ENCODE measurements at places on chromosomes 16 and 17.

DNA sequence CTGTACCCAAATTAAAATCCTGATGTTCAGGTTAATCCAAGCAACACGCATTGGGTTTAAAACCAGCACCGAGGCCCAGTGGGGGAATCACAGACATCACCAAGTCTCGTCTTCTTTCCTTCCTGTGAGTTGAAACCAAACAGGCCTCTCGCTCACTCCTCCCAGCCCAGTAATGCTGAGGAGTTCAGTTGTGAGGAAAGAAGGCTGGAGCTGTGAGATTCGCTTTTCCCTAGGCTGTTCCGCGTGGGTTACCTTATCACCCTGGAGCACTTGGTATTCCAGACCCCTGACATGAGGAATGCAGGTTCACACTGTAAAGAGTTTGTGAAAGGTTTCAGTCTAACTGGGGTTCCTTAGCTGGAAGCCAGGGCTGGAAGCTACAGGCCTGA, 20.8 kb downstream of the CIBAR2 start:
- no peak for DNase-seq

- peak; percentile 58 for DNase-seq
Measured at GRCh38 chr16:58628845-58629732, 537 bp downstream of the CNOT1 start.

DNA sequence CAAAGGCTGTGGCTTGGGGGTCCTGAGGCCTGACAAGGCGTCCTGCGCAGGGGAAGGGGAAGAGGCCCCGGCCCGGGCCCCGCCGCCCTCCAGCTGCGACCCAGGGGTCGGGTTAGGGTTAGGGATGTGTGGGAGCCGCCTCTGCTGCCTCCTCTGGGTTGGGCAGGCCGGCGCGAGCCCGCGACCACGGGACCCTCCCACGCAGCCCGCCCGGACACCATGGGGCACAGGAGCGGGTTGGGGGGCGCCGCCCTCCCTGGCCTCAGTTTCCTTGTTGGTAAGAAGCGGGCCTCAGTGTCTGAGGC, 386 bp downstream of the CIAO3 start:
- DNase-seq: no peak

GRCh38 chr16:10989559-10989958, 45.2 kb downstream of the CLEC16A start:
- DNase-seq: no peak

DNA sequence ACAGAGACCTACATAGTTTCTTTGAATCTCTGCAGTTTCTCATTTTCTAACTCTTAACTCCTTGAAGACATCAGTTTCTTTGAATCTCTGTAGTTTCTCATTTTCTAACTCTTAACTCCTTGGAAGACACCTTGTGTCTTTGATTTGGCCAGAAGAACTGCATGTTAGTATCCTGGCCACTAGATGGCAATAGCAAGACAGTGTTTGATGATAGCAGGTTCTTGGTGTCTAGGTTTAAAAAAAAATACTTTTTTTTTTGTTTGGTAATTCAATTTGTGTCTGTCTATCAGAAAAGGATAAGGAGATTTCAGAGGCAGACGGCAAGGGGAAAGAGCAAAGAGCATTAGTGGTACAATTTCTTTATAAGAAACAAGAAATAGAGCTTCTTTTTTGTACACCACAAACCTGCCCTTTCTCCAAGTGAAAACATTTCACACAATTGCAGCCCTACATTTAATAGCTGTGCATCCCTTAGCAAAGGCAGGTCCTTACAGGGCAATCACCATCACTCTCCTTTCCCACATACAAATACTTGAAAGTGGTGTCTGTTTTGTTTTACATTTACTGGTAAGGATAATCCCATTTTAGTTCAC, 1324.9 kb upstream of the CDH8 start:
- peak; percentile 11 for DNase-seq

GRCh38 chr16:22635357-22635761, 124.7 kb downstream of the NPIPB5 start:
- DNase-seq: no peak

- DNase-seq: no peak
Measured at GRCh38 chr16:73023752-73024570, 24.0 kb downstream of the ZFHX3 start.

DNA sequence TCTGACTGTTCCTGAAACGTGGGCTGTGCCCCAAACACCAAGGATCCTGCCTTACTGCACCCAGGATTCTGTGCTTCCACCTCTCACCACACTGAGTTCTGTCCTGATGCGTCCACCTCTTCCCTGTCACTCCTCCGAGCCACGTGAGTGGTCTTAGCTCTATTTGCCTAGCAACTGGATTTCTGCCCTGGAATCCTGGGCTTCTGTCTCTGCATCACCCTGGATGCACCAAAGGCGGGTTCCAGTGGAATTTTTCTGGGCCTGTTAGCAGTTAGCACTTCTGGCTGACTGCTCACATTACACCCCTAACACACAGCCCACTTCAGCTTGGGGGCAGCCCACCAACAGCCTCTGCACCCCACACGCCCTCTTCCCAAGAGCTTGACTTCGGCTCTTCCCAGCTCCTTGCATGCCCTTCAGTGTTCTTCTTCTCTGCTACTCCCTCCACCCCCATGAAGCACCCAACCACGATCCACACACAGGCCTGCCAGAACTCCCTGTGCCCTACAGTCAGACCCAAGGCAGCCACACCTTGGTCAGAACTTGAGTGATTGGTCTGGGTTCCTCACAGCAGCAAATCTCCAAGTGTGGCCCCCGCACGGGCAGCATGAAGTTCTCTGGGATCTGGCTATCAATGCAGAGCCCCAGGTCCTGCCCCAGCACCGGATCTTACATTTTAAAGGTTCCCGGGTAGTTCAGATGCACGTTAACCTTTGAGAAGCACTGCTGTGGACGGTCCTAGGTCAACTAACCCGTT, 129.8 kb upstream of the RCVRN start:
- DNase-seq: no peak

- peak; percentile 82 for DNase-seq
Measured at GRCh38 chr16:71412270-71413160, 29.3 kb downstream of the TLE7 start.

GRCh38 chr17:79872762-79873161, 33.5 kb upstream of the CBX4 start:
- no peak for DNase-seq

- DNase-seq: no peak
Measured at GRCh38 chr17:70098030-70098429, 23.0 kb downstream of the KCNJ16 start.

DNA sequence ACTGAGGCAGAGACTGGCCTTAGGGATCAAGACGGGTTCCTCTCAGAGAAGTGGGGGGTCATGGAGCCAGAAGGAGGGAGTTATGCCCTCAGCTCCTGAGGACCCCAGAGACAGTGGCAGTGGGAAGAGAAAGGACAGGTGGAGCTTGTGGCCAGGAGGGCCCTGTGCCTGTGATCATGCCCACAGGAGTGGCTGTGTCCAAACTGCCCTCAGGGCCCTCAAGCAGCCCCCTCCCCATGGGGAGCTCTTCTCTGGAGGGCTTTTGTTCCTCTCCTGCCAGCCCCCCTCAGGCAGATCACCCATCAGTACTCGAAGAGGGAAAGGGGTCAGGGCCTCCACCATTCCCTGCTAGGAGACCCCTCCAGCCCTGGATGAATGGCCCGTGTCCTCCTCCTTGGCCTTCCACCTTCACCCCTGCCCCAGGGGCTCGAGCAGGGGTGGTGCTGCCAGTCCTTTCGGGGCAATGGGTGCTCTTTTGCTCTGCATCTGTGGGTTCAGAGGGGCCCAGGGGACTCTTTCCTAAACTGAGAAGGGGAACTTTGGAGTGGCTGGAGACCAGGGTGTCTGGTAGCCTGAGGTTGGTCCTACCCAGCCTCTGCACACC, 52.7 kb downstream of the BEAN1 start:
- DNase-seq: no peak

DNA sequence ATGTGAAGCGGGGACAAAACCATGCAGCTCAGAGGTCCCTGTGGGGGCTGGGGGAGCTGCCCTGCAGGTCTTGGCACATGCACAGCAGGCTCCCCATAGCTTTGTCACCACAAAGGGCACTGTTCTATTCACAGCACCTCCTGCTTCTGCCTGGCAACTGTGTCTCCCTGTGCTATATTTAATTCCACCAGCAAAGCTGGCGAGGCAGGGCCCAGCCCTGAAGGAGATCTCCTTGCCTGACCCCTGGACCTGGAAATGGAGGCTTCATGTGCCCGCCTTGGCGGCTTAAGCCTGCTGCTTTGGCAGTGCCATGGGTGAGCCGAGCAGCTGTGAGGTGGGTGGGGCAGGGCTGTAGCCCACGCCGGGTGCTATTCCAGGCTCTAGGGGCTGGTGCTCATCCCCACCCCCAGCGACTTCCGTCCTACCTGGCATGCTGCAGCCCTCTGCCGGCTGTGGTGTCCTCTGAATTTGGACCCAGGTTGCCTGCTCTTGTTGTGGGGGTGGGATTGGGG, 6.8 kb downstream of the LDHD start:
- DNase-seq: no peak

- no peak for DNase-seq
Measured at GRCh38 chr16:49835161-49835777, 20.6 kb downstream of the ZNF423 start.

DNA sequence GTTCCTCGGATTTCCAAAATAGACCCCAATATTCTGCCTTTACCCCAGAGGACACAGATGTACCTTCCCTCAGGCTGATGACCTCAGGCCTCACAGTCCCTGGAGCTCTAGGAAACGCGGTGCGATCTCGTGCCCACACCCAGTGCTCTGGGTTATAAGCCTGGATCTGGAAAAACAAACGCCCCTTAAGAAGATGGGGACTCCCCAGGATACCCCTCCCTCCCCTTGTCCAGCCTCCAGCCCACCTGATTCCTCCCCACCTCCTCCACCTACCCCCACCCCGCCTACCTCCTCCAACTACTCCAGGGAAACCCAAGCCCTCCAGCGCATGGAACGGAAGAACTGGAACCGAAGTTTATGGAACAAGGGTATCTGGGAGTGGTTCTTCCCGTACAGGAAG, 19.1 kb downstream of the PRR11 start:
- DNase-seq: no peak

- DNase-seq: no peak
Measured at GRCh38 chr17:42122371-42123303, at the start of gene HSPB9. TSS of gene HSPB9 (plus strand) at chr17:42122804. CDS start at chr17:42122851, 47 bp downstream.

GRCh38 chr16:83853834-83854233, 45.1 kb upstream of the MLYCD start:
- no peak for DNase-seq

DNA sequence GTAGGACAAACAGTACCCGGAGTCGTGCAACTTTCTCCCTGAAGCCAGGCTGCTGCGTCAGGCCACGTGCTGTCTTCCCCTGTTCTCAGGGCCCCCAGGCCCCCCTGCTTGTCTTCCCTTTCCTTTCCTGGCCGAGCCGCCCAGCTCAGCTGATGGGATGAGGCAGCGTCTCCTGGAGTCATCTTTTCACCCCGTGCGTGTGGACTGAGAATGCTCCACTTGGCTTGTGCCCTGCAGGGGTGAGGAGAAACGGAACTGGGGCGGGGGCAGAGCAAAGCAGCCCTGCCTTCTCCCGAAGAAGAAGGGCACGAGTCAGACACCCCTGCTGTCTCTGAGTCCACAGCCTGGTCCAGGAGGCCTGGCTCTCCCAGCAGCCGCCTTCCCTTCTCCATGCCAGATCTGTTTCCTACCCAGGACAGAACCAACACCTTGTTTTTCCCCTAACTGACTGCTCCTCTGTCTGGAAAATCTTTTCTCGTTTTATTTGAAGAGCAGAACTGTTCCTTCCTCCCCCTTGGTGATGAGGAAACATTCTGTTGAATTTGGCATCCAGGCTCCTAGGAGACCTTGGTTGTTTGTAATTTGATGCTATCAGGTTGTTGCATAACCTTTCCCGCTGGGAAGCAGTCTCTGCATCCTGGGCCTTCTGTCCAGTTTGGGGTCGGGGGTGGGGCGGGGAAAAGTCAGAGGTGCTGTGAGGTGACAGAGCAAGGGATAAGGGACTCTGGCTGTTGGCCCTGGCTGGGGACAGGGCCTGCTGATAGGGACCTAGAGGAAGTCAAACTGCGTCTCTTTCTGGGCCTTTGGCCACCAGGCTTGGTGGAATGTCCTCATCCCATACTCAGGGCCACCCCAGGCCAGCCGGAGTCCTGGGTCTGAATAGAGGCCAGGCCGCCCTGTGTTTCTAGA, 78.8 kb downstream of the WIPI1 start:
- peak; percentile 72 for DNase-seq

GRCh38 chr17:34799751-34800150, 161.5 kb downstream of the CCT6B start:
- DNase-seq: no peak

- no peak for DNase-seq
Measured at GRCh38 chr16:77009453-77009852, 181.5 kb upstream of the MON1B start.

GRCh38 chr16:30997725-30998711, 12.4 kb downstream of the STX1B start:
- DNase-seq: peak; percentile 97

DNA sequence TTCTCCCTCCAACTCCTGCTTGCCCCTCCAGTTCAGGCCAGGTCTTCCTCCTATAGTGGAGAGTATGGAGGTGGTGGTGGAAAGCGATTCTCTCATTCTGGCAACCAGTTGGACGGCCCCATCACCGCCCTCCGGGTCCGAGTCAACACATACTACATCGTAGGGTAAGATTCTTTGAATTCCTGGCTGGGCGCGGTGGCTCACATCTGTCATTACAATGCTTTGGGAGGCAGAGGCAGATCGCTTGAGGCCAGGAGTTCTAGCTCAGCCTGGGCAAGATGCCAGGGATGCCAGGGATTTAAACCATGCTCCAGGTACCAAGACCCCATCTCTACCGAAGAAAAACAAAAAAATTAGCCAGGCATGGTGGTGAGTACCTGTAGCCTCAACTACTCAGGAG, 1.4 kb downstream of the ZG16 start:
- DNase-seq: no peak

DNA sequence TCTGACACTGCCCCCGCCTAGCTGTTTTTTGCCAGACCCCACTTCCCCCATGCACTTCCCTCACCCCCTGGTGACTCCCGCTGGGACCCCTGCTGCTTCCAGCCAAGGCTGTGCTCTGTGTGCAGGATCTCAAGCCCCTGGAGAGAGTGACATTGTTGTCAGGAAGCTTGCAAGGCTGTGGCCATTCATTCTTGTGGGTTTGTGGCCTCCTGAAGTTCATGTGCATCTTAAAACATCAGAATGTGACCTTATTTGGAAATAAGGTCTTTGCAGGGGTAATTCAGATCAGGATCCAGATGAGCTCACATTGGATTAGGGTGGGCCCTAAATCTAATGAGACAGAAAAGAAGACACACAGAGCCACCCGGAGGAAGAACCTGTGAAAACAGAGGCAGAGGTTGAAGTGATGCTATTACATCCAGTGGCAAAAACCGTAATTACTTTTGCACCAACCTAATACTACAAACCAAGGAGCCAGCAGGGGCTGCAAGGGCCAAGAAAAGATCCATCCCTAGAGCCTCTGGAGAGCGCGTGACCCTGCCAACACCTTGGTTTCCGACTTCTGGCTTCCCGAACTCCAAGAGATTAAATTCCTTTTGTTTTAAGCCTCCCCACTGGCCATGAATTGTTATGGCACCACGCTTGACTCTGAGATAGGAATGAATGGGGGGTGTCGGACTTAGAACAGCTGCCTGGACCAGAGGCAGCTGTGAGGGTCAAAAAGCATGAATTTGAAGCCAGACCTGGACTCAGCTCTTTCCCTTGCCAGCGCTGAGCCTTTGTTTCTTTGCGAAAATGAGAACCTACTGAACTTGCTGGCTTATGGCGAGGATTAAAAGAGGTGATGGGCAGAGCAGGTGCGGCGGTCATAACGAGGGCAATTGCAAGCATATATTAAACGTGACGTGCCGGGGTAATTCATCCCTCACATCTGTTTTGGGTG, 75.5 kb downstream of the BMERB1 start:
- DNase-seq: peak; percentile 71

Measured in hepatic stellate cell (primary cell).